Urinary bladder (tissue), 4 donors: ENCODE measurements at places on chromosomes 13 and 19.
A peak's percentile ranks its signal among the peaks of the same experiment; 100 is the strongest.

DNA sequence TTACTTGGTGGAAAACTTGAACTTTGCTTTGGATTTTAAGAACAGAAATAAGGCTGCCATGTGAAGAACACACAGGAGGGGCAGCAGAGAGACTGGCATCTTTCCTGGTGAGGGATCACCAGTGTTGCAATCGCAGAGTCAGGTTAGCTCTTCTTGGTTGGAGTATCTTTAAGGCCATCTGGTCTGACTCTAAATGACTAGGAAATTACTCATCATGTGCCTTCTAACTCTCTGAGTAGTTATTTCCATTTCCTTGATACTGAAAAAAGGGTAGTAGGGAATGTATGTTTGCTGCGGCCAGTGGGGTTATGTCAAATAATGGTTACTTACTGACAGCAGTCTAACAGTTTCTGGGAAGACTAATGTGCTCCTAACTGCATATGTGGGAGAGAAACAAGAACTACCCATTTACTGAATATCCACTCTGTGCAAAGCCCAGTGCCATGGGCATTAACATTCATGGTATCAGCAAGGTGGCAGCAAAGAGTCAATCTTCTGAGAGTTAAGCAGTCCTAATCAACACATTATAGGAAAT is 122.1 kb downstream of the COG6 start:
- DNase-seq, result no peak

DNA sequence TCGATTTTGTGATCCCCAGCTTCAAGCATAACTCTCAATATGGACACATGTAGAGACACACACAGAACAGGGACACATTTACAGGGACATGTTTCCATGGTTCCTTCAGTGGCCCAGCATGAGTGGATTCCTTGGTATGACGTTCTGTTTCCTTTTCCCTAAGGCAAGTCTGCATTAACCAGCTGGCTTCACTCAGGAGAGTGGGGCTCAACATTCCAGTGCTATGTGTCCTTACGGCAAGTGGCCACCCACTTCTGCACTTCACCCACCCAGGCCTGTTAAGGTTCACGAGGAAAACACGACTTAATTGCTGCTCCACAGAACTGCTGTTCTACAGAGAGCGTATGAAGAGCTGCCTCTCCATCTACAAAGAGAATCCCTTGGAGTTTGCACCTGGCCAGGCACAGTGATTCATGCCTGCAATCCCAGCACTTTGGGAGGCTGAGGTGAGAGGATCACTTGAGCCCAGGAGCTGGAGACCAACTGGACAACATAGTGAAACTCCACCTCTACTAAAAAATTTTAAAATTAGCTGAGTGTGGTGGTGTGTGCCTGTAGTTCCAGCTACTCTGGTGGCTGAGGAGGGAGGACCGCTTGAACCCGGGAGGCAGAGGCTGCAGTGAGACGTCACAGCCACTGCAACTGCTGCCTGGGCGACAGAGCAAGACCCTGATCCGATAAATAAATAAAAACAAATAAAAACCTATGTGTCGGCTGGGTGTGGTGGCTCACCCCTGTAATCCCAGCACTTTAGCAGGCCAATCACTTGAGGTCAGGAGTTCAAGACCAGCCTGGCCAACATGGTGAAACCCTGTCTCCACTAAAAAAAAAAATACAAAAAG is 32.5 kb downstream of the BRD4 start:
- no peak for DNase-seq

DNA sequence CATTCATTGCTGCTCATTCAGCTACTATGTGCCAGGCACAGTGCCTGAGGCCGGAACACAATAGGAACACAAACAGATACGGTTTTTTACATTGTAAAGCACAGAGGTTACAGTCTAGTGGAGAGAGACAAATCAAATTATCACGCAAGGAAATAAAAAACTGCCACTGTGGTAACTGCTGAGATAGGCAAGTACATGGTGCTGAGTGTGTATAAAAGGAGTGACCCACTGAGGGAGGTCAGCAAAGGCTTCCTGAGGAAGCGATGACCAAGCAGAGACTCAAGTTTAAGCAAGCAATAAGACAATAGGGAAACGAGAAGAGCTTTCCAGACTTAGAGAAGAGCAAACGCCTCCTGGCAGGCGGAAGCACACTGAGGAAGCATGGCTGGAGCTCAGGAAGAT is 56.4 kb downstream of the NUFIP1 start:
- no peak for DNase-seq

- DNase-seq, result no peak
These were observed 56.7 kb downstream of the STARD13 start for GRCh38 chr13:33228648-33229445.

- no peak for DNase-seq
These were observed 12.0 kb upstream of the GRAMD1A start for GRCh38 chr19:34988119-34988518.

DNA sequence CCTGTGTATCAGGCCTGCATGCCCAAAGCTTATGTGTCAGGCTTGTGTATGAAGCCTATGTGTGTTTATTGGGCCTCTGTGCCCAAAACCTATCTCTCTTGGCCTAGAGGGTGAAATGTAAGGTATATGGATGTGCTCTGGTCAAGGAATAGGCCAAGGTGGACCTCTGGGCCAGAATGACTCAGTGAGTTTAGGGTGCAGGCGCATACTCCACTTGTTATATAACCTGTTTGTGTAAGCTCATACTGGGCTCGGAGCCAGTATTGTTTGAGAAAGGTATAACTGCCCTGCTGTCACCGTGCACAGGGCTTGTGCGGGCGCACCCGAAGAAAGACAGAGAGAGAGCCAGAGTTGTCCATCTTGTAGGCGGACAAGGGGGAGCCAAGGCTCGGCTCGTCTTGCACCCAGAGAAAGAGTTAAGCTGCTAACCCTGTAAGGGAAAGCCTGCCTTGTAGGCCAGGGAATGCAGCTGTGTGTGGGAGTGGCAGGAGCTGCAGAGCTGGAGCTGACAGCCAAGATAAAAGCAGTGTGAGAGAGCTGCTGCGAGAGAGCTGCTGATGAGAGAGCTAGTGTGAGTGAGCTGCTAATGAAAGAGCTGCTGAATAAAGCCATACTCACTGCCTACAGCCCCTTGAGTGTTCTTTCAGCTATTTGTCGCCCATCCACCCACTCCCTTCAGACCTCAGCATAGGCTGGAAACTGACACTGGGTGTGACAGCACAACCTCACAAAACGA is 43.4 kb upstream of the N4BP2L1 start:
- no peak for DNase-seq

- DNase-seq, result peak; percentile 41
These were observed 27.5 kb downstream of the TBC1D4 start for GRCh38 chr13:75454497-75454896.

GRCh38 chr13:42539670-42540069 is 34.3 kb upstream of the TNFSF11 start:
- no peak for DNase-seq

DNA sequence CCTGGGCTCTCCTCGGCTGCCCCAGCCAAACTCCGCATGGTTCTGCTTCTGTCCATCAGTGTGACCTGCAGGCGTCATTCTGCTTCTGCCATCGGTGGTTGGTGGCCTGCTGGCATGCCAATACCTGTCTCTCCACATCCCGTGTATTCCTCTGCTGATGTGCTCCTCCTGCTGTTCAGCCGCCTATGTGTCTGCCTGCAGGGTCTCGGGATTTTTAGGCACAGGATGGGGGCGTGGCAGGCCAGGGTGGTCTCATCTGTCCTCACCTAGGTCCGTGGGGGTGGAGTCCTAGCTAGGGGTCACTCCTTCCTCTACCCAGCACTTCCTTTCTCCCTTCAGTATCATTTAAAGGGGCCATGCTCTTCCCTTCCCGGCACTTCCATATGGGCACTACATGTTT is 33.0 kb upstream of the SGCG start:
- DNase-seq, result no peak

GRCh38 chr13:77916488-77916887 is 2.1 kb downstream of the EDNRB start:
- DNase-seq, result no peak

- DNase-seq, result no peak
These were observed 479.2 kb upstream of the NBEA start for GRCh38 chr13:34462843-34463242.
